OCI-LY7 (cell line): ENCODE measurements at places on chromosomes 2 and 18. TPM values are rescaled to one million over a fixed set of nuclear protein-coding genes. Genes with fewer than 3 reads are reported as not detected.

- no peak for DNase-seq
Observed at GRCh38 chr2:74367789-74368188, 12.3 kb downstream of the DCTN1 start.

DNA sequence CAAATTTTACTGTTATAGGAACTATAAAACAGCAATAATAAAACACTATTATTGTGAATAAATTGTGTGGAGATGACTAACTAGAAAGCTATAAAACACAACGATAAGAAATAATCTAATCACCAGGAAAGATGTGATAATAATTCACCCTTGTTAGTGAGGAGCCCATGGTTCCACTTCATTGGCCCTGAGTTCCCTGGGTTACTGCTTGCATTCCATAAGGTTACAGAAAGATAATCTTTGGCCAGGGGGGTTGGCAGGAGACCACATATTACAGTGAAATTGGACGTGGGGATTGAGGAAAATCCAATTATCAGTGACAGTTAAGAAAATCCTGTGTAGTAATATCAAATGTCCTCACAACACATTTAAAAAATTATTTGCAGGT is 2.5 kb upstream of the CPO start:
- DNase-seq: no peak

Gene CYP27A1
- 0.23 TPM in 1 of 2 replicates, not detected in the other for total RNA-seq

Gene PRADC1
- 20.6 and 23.0 TPM in 2 replicates for total RNA-seq

DNA sequence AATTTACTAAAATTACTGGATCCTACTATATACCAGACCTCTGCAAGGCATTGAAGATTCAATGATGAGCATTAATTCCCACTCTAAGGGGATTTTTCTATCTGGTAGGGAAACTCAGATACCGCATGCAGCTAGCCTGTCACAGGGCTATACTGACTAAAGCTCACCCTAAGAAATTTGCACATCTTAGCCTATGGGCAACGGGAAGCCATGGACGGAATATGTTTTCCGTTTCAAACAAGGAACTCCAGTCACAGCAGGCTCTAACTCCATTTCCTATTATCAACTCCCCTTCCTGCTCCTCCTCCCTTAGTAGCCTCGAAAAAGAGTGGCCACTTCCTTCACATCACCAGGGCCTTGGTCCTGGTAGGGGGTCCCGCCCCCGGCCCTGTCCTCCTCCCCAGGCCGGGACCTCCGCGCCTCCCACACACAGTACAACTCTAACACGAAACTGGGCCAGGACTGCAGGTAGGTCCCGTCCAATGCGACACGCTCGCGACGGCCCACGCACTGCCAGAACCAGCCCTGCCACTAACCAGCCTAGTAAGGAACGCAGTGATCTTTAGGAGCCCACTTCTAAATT is 659 bp upstream of the COX5B start:
- DNase-seq: peak; percentile 14

DNA sequence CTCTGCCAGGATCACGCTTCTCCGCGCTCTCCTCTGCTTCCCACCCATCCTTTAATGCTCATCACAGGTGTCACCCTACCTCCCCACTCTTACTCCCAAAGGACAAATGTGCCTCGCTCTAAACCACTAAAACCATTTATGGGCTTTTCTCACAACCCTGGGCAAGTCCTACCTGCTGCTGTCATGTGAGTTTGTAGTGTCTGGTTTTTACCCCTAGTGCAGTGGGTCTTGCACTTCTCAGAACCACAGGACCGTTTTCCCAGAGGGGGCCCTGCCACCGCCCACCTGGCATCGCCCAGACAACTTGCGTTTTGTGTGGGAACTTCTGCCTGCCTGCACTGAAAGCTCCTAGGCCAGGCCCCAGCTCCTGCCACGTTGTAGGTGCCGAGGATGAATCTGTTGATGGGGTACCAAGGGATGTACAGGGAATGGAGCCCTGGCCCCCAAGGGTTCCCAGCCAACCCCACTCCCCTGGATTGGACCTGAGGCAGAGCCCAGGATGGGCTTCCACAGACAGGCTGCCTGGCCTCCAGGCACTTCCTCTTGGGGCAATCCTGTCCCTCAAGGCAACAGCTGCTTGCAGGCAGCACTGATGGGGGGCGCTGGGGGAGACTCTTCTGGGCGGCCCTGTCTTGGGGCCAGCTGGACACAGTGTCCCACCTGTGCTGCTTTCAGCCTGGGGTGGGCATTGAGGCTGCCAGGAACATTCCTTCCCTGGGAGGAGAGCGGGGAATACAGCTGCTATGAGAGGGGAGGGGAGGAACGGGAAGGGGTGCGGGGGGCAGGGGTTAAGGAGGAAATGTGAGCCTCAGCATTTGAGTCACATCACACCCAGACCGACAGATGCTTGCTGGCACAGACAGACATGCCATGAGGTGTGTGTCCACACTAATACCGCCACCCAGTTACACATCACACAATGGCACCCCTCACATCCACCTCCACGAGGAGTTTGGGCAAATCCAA is 176.3 kb downstream of the ZFP36L2 start:
- no peak for DNase-seq
